ENCODE measurements at places on chromosomes 3 and 15. TPM values are rescaled to one million over a fixed set of nuclear protein-coding genes. Genes with fewer than 3 reads are reported as not detected.

DNA sequence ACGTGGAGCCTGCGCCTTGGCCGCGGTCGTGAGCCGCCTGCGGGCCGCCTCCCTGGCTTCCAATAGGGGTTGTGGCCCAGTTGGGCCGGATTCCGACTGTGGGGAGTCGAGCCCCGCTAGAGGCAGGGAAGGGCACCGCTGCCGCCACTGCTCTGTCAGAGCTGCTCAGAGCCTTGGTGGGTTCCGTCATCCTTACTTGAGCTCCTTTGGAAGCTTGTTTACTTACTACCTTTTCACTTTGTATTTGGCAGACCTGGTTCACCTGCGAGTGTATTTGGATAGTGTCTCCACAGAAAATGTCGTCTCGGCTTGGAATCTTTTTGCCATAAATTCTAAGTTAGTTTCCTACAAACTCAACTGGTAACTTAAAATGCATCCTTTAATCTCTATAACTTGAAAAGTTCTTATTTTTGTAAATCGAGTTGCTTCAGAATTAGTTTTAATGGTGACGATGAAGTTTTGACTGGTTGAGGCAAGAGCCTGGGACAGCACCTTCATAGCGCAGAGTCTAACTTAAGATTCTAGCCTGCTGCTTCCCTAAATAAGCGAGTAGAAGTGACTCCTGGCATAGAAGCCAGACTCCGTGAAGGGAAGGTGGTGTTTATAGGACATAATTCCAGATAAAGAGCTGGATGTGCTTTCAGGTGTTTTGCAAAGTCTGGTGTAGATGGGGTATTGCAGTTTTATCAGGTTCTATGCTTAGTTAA lies 800 bp downstream of the DAG1 start:
- DNase-seq: no peak
- peaks cover 25% of the 10 kb centered on the region for H3K4me1 ChIP-seq
- peak overlapping the region; percentile 85 for H3K4me3 ChIP-seq
- peaks cover 16% of the 10 kb centered on the region for H3K36me3 ChIP-seq
- no peaks in the 10 kb centered on the region for H3K27me3 ChIP-seq

DNA sequence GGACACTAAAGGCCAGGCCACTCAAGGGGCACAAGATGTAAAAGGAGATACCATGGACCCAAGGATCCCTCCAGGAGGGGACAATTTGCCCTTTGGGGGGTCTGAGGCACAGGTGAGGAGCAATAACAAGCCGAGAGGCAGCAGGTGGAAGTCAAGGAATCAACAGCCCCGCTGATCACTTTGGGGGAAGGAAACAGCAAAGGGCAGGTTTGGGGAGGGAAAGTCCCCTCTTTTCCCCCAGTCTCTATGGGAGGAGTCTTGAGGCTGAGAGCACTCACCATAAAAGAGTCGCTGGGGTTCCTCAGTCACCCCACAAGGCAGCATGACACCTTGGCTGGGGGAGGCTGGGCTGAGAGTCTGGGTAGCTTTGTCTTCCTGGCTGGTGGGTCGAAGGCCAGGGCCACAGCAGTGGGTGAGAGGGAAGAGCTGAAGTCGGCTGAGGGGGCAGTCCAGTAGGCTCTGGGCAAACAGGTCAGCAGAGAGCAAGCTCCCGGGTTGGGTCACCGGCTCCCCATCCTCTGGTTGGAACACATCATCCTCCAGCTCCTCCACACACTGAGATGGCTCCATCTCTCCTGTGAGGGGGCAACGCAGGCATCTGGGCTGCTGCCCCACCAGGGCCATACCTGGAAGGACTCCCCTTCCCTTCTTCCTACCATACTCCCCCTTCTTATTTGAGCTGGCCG lies 3.0 kb downstream of the BMF start:
- H3K27ac ChIP-seq: peak overlapping the region; percentile 75
- H3K4me1 ChIP-seq: peaks cover 75% of the 10 kb centered on the region
- DNase-seq: peak; percentile 67
- peaks cover 4% of the 10 kb centered on the region for H3K27me3 ChIP-seq

KLF13 gene
- total RNA-seq: 264 TPM

- DNase-seq: no peak
- no peaks in the 10 kb centered on the region for H3K27me3 ChIP-seq
- H3K4me1 ChIP-seq: no peaks in the 10 kb centered on the region
- H3K27ac ChIP-seq: no peak overlapping the region
- no peak overlapping the region for H3K4me3 ChIP-seq
These were observed 394.2 kb downstream of the LSAMP start for GRCh38 chr3:116051040-116051439.

DNA sequence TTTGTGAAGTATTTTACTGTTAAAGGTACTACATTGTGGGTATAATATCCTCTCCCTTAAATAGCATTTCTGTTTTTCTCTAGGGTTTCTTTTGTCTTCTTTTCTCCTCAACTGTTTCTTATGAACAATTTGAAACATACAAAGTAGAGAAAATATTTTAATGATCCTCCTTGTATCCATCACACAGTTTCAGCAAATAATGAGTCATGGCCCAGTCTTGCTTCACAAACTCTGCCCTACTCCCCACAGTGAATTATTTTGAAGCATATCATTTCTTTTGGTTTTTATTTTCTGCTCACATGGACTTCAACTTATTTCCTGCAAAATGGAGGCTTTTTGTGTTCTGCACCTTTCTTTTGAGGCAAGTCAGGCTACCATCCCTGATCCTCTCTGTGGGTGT lies 6.1 kb upstream of the SCAANT1 start:
- no peaks in the 10 kb centered on the region for H3K27me3 ChIP-seq
- no peak overlapping the region for H3K4me3 ChIP-seq
- DNase-seq: no peak
- H3K36me3 ChIP-seq: peaks cover 71% of the 10 kb centered on the region
- peaks cover 43% of the 10 kb centered on the region for H3K4me1 ChIP-seq

- H3K4me1 ChIP-seq: peaks cover 21% of the 10 kb centered on the region
- no peaks in the 10 kb centered on the region for H3K27me3 ChIP-seq
- H3K36me3 ChIP-seq: peaks cover 18% of the 10 kb centered on the region
- peak within 1 kb of the TSS; percentile 98 for H3K27ac ChIP-seq
These were observed at the start of gene STT3B for GRCh38 chr3:31532587-31533168. STT3B (plus strand) TSS chr3:31532925; CDS start chr3:31532999, 74 bp downstream.

DNA sequence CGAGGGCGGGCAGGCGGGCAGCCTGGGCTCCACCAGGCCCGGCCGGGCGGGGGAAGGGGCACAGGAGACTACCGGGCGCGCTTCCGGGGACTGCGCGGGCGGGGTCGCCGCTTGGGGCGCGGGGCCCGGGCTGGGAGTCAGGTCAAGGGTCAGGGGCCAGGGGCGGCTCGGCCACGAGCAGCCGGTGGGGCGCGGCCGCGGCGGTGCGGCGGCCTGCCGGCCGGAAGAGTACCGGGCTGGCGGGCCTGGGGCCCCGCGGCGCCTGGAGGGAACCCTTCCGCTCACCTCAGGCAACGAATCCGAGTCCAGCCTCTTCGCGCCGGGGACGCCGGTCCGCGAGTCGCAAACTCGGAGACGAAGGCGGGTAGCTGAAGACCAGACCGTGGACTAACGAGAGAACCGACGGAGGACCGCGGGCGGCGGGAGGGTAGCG lies 225 bp downstream of the RHOA start:
- peaks cover 48% of the 10 kb centered on the region for H3K36me3 ChIP-seq
- peaks cover 64% of the 10 kb centered on the region for H3K4me1 ChIP-seq
- H3K27me3 ChIP-seq: no peaks in the 10 kb centered on the region
- peak overlapping the region; percentile 96 for H3K4me3 ChIP-seq
- DNase-seq: peak; percentile 52
- peak overlapping the region; percentile 92 for H3K27ac ChIP-seq

COL6A5 gene
- not detected for total RNA-seq

Data from activated CD4-positive, alpha-beta T cell treated with anti-CD3 and anti-CD28 coated beads, Interleukin-2, amount 10 ng/mL, durations not matched to agents 7 days and 5 days (primary cell).